Myocyte (in vitro differentiated cells): ENCODE measurements at places on chromosomes 13 and 19.

DNA sequence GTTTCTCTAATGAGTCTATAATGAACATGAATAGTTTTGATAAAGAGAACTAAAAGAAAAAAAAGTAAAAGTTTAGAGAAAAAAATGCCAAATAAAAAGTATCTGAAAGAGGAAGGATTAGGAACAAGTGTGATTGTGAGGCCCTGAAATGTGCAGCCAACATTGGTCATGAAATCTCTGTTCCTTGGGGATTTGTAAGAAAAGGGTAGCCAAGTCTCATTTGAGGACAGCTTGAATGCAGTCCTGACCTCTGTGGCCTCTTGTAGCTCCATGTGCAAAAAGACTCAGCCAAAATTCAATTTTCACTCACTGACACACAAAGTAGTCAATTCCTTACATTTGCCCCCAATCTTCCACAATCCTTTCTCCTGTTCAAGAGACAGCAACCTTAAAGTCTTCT, 167.9 kb downstream of the KLF12 start:
- no peak for DNase-seq

- DNase-seq = no peak
These were observed 143.5 kb downstream of the DCT start for GRCh38 chr13:94335761-94336526.

- no peak for DNase-seq
These were observed 186.3 kb downstream of the TUBA3C start for GRCh38 chr13:18995259-18995873.

- no peak for DNase-seq
These were observed 7.8 kb downstream of the LYL1 start for GRCh38 chr19:13094771-13095392.
